ENCODE measurements at places on chromosomes 2 and 18. TPM values are rescaled to one million over a fixed set of nuclear protein-coding genes. Genes with fewer than 3 reads are reported as not detected.

The LTBP1 gene
- total RNA-seq, result 0.43 TPM

The VWA3B gene
- not detected for total RNA-seq

The MBOAT2 gene
- total RNA-seq, result 3.2 TPM

The PROKR1 gene
- total RNA-seq, result not detected

The SERPINE2 gene
- total RNA-seq, result 19.6 TPM

The ZNF396 gene
- 0.98 TPM for total RNA-seq

The EMX1 gene
- total RNA-seq, result not detected

The LIPT1 gene
- total RNA-seq, result 9.4 TPM

The DIPK1C gene
- total RNA-seq, result not detected

The COL5A2 gene
- total RNA-seq, result 0.60 TPM

The EFEMP1 gene
- not detected for total RNA-seq

The PDE11A gene
- total RNA-seq, result not detected

The ZSWIM2 gene
- not detected for total RNA-seq

The GULP1 gene
- total RNA-seq, result not detected

The GAL3ST2 gene
- 0.20 TPM for total RNA-seq

The B3GNT7 gene
- total RNA-seq, result not detected

The OR6B2 gene
- total RNA-seq, result not detected

The LOXL3 gene
- total RNA-seq, result 0.07 TPM

The THSD7B gene
- total RNA-seq, result not detected

The ATOH8 gene
- total RNA-seq, result 0.10 TPM

The STPG4 gene
- 0.34 TPM for total RNA-seq

The IAH1 gene
- 63.7 TPM for total RNA-seq

The KCNG2 gene
- not detected for total RNA-seq

The ARHGAP25 gene
- 79.6 TPM for total RNA-seq

The ABCB11 gene
- not detected for total RNA-seq

The ASIC4 gene
- total RNA-seq, result 0.07 TPM

The TRIM43 gene
- not detected for total RNA-seq

The ALPI gene
- total RNA-seq, result not detected

The B3GNT2 gene
- 29.4 TPM for total RNA-seq

The RASGRP3 gene
- 5.8 TPM for total RNA-seq

The AP1S3 gene
- total RNA-seq, result 5.6 TPM

The LAMA1 gene
- not detected for total RNA-seq

The SERPINB11 gene
- total RNA-seq, result not detected

The POTEI gene
- not detected for total RNA-seq

Measured in activated naive CD4-positive, alpha-beta T cell treated with anti-CD3 and anti-CD28 coated beads, Interleukin-2, amount 10 ng/mL, durations not matched to agents 5 hours and 36 hours (primary cell).